ENCODE measurements at places on chromosomes 12 and 14. TPM values are rescaled to one million over a fixed set of nuclear protein-coding genes. Genes with fewer than 3 reads are reported as not detected.

Gene TSPAN8
- total RNA-seq: 77.3 TPM

Gene KRT75
- total RNA-seq: not detected

Gene OAS3
- total RNA-seq: 15.6 TPM

Gene B3GNT4
- 0.35 TPM for total RNA-seq

GRCh38 chr14:99972748-99973466 lies 92.3 kb upstream of the EVL start:
- DNase-seq: no peak

DNA sequence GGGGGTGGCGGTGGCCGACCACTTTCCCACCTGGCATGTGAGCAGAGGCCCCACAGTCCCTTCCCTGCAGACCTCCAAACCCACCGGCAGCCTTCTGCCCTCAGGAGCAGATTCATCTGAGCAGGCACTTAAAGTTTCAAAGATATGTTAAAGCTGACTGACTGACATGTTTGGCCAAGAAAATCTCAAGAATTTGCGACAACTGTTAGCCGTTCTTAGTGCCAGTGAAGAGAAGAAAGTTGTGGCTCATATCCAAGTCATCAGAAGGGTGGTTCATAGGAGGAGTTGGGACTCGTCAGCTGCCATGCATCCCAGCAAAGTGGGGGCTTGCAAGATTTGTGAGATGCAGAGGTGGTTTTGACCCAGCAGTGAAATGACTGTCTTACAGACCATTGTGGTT lies 27.2 kb downstream of the ELK3 start:
- DNase-seq: no peak
